ENCODE measurements at places on chromosomes 7 and 10. TPM values are rescaled to one million over a fixed set of nuclear protein-coding genes. Genes with fewer than 3 reads are reported as not detected.

- DNase-seq, result no peak
Observed at GRCh38 chr7:157004521-157005455, 5.7 kb downstream of the MNX1 start.

DNA sequence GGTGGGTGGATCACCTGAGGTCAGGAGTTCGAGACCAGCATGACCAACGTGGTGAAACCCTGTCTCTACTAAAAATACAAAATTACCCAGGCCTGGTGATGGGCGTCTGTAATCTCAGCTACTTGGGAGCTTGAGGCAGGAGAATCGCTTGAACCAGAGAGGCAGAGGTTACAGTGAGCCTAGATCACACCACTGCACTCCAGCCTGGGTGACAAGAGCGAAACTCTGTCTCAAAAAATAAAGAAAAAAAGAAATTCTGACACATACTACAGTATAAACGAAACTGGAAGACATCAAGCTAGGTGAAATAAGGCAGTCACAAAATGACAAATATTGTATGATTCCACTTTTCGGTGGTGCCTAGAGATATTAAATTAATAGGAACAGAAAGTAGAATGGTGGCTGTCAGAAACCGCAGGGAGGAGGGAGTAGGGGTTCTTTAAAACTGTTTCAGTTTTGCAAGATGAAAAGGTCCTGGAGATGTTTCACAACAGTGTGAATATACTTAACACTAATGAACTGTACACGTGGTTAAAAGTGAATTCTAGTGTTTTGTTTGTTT is 23.2 kb downstream of the PILRA start:
- DNase-seq, result no peak

DNA sequence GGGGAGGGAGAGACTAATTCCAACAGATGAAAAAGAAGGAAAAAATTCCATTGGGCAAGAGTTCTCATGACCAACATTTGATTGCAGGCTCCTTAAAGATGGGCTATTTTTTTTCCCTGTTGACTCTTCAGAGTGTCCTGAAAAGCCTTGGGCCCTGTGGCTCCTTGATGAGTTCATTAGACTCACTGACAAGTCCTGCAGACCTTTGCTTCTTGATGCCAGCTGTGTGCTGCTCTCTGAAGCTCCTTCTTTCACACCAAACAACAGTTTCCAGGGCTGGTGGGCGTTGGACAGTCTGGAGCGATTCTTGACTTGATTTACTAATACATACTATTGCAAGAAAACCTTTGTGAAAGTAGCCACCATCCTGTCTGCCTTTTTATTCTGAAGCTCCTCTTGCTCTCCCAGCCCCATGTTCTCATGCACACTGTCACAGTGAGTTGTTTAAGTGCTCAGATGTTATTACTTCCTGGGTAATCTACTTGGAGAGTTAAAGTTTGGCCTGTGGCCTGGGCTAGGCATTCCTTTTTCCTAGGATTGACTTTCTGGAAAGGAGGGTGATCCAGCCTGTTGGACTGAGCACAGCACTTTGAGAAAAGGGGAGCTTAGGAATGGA is 250.3 kb downstream of the PTEN start:
- no peak for DNase-seq

GRCh38 chr7:120931243-120931642 is 19.3 kb upstream of the ING3 start:
- no peak for DNase-seq

DNA sequence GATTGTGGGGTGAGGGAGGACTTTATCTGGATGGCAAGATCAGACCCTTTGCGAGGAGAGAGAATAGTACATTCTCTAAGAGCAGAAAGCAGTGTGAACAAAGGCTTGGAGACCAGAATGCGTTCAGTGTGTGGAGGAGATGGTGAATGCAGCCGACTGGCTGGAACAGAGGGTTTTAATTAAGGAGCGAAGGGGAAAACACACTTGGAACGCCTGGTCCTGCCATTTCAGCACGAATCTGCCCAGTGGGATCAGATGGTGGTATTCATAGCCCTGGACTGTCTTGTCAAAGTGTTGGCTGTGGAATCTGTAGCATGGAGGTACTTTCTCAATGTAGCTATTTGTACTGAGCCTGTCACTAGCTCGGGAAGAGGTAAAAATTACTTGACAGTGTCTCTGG is 260.9 kb downstream of the SLC25A13 start:
- DNase-seq, result no peak

DNA sequence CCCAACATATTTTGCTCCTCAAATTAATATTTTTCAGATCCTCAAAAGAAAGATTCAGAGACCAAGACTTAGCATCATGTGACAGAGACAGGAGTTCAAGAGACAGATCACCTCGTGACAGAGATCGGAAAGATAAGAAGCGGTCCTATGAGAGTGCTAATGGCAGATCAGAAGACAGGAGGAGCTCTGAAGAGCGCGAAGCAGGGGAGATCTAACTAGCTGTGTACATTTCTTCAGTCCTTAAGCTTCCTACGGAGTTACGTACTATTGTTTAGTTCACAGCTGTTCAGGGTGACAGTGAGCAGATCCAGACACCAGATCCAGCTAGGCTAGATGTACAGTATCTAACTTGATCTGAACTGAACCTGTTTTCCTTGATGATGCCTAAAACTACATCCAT is 61.3 kb downstream of the KLRG2 start:
- no peak for DNase-seq

DNA sequence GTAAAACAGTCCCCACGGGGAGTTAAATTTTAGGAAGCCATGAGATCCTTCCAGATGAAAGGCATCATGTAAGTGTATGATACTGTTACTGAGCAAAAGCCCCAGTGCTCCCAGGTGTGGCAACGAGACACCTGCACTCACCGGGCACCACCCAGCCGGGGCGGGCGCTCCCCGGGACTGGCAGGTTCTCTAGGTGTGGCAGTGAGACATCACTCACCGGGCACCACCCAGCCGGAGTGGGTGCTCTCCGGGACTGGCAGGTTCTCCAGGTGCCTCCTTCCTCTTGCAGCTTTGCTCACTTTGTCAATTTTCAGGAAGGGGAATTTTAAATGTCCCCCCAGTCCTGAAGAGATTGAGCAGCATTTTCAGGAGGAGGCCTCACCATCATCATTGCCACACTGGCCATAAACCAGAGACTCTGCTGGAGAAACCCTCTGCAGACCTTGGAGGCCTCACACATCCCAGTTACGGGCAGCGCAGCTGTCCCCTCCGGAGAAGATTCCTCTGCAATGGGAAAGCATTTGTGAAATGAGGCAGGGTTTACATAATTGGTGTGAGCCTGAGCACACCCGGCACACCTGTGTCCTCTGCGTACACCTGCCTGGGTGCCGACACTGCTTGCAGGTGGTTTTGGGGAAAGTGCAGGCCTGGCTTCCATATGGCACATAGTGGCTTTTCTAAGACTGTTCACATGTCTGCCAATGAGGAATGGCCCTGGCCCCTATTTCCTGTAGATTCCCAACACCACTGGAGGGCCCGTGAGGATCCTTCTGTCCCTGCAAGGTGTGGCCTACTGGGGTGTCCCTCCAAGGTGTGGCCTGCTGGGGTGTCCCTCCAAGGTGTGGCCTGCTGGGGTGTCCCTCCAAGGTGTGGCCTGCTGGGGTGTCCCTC is 191.4 kb downstream of the EBF3 start:
- DNase-seq, result no peak

- no peak for DNase-seq
Observed at GRCh38 chr7:132162556-132163144, 413.6 kb downstream of the PLXNA4 start.

- DNase-seq, result no peak
Observed at GRCh38 chr10:116316503-116316902, 7.7 kb upstream of the CCDC172 start.

MOGAT3 gene
- not detected for total RNA-seq

DNA sequence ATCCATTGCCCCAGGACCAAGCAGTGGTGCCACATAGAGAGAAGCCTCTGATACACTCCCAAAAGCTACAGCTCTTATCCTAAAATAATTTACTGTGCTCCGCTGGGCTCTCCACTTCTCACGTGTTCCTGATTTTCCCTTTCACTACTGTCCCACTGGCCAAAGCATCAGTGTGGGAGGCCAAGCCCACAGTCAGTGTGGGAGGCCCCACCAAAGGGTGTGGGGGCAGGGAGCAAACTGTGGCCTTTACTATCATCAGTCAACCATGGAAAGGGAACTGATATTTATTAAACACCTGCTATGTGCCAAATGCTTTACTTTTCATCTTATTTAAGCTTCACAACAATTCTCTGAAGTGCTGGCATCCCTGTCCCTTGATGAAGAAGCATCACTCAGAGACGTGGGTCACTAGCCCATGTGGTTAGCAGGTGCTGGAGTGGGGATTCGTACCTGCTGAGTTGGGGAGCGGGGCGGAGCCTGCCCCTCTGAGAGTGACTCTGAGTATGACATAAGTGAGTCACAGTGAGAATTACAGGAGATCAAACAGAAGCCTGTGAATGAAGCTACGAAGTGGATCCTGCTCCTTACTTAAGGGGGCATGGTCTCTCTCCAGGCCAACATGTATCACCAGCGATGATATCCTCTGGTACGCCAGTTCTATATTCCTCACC is 50.4 kb downstream of the PYROXD2 start:
- DNase-seq, result no peak

DNA sequence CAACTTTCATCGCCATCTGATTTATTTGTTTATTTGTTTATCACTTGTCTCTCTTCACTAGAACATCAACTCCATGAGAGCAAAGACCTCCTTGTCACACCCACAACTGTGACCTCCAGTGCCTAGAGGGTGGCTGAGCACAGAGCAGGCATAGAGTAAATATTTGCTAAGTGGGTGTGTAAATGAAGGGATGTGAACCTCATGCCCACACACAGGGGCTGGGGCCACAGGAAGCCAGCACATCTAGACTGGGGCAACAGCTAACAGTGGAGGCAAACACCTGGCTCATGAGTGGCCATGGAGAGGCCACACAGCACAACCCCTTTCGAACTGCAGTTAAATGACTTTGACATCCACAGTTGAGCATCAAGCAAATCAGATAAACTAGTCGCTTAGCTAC is 39.8 kb downstream of the AKR1B1 start:
- no peak for DNase-seq

ANXA8 gene
- 137 TPM for total RNA-seq

DNA sequence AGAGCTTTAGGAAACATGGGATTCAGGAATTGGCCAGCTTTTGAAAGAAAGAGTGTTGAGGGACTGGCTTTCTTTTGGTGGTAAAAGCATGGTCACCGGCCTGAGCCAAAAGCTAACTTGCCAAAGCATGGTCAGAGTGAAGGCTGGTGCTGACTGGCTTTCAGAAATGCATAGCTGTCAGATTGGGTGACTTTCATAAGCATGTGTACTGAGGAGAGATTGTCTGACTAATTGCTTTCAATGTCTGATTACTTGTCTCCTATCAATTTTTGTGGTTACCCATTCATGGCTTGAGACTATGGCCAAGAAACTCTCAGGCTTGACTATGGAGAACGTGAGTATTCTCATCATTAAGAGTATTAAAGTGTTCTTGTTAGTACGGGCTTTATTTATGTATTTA is 28.2 kb downstream of the ZNF25 start:
- no peak for DNase-seq

DNA sequence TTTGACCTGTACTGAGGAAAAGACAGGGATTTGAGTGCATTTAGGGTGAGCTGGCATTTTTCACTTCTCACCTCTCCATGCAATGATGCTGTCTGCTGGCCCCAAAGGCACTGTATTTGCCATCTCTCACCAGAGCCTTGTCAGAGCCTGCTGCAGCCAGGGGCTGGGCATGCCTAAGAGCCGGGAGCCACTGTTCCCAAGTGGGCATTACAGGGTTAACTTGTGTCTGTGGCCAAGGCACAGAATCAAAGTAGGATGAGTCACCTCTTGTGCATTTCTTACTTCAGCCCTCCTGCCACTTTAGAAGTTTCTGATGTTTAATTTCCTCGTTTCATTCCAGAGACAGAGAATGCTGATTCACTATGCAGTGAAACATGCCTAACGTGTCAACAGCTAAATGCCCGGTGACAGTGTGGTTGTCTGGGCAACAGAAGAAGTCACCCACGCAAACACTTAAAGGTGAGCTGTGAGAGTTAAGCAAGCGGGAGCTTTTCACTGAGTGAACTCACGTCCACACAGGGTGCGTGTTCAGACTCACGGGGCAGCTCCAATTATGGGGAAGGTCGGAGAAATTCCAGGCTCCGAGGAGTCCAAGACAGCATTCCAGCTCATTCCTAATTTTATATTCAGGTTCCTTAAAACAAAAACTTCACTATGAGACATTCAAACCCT is 57.1 kb upstream of the IGFBP3 start:
- peak; percentile 62 for DNase-seq

GRCh38 chr10:132616170-132616995 is 78.8 kb downstream of the INPP5A start:
- no peak for DNase-seq

GRCh38 chr7:25853314-25853713 is 298.7 kb upstream of the NFE2L3 start:
- DNase-seq, result no peak

- DNase-seq, result no peak
Observed at GRCh38 chr7:105028004-105028403, 14.0 kb downstream of the KMT2E start.

LIPJ gene
- 0.39 TPM for total RNA-seq

DNA sequence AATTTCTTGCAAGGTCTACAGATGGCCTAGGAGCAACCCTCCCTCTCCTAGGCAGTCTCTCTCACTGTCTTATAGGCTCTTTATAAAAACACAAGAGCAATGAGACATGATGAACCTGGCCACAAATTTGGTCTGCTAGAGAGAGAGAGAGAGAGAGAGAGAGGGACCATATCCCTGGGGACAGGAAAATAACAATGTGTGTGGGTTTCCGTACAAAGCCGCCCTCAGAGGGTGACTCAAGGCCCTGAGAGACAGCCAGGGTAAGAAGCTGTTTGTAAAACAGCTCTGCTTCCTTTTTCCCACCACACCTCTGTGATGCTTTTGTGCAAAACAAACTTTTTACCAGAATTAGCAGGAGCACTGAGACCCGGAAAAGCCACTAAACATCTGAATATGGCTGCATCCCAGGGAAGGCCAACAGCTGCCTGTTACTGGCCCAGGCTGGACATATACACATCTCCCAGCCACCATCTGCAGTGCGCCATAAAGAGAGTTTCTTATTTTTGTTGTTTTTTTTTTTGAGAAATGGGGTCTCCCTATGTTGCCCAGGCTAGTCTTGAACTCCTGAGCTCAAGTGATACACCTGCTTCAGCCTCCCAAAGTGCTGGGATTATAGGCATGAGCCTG is 18.4 kb downstream of the GIMAP5 start:
- DNase-seq, result no peak

IKZF1 gene
- 15.2 TPM for total RNA-seq

- no peak for DNase-seq
Observed at GRCh38 chr7:24864214-24864817, 107.1 kb upstream of the GSDME start.

- no peak for DNase-seq
Observed at GRCh38 chr7:82592416-82592815, 148.8 kb upstream of the CACNA2D1 start.

- DNase-seq, result no peak
Observed at GRCh38 chr10:99528494-99529441, 4.0 kb upstream of the NKX2-3 start.

GRCh38 chr10:26801831-26802230 is 58.9 kb downstream of the ABI1 start:
- DNase-seq, result no peak

DNA sequence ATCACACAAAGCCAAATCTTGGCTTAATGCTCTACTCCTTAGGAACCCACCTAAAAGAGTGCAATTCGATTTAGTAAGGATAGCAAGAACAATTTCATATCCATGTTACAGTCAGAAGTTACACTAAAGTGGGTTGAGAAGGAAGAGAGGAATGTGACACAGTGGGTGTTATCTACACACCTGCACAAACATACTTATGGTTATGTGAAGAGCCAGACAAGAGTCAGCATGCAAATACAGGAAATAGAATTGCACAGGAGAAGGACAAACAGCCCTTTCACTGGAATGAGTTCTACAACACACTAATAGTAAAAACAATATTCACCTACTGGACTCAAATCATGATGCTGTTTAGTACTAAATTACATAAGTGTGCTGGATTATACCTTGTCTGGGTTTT is 262.8 kb downstream of the DGKB start:
- no peak for DNase-seq

HOXA9 gene
- total RNA-seq, result 7.4 TPM

All from ureter (tissue), 1 donor.